ENCODE measurements at places on chromosomes 12 and 14.

- DNase-seq: no peak
These were observed 14.5 kb downstream of the PLEKHG3 start for GRCh38 chr14:64718762-64719161.

GRCh38 chr12:22122359-22122758 lies 76.3 kb downstream of the CMAS start:
- no peak for DNase-seq

DNA sequence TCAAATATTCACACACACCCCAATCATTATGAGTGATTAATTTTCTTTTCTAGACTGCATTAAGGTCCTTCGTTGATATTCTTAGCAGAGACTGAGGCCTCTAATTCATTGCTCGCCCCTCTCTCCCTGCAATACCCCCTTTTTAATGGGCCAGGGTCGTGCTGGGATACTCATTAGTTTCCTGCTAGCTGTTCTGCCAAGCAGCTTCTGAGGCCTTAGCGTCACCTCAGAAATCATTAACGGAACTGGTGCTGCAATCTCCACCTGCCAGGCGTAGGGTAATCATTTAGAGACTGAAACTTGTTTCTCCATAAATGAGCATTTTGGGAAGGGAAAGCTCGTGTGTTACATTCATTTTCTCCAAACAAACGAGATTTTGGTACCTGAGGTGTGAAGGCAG lies 1054.7 kb downstream of the GALC start:
- DNase-seq: no peak

DNA sequence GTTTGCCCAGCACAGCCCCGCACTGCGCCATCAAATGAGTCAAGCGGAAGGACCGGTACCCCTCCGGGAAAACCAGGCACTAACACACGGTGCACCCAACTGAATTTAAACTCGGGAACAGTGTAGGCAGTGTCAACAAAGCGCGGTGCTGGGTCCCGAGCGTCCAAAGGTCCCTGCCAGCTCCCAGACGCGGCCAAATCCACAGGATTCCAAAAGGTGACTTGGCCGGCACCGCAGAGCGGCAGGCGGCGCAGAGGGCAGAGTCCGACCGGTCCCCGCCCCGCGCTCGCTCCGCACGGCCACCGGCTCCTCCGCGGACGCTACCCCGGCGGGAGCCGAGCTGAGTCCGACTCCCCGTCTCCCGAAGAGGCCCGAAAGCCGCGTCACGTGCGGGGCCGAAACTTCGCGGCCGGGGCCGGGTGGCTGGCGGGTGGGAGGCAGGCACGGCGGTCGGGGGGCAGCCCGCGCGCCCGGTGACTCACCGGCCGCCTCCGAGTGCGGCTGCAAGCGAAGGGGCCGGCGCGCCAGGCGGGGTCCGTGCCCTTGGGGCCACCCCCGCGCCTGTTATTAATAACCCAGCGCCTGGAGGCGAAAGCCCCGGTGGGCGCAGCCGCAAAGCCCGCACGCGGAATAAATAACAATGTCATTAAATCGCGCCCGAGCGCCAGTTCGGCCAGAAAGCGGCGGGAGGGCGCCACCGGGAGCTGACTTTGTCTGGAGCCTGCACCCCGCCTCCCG lies 863 bp downstream of the DENND5B start:
- DNase-seq: peak; percentile 53

DNA sequence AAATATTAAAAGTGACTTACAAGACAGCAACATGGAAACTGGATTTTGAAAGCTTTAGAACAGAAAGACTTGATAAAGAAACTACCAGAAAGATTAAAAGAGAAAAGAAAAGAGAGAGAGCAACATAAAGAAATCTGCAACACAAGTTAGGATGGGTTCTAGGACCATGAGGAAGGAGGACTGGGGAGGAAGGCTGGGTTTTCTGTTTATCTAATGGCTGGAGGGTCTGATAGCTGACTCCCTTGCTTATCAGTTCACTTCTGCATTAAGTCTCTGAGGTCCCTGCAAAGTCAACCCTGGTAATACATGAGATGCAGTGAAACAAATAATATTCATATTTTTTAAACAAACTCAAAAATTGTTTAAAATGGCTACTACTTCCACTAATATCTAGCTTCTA lies 90.1 kb downstream of the RPAP3 start:
- DNase-seq: no peak

GRCh38 chr12:121515615-121516014 lies 65.2 kb downstream of the KDM2B start:
- DNase-seq: no peak

DNA sequence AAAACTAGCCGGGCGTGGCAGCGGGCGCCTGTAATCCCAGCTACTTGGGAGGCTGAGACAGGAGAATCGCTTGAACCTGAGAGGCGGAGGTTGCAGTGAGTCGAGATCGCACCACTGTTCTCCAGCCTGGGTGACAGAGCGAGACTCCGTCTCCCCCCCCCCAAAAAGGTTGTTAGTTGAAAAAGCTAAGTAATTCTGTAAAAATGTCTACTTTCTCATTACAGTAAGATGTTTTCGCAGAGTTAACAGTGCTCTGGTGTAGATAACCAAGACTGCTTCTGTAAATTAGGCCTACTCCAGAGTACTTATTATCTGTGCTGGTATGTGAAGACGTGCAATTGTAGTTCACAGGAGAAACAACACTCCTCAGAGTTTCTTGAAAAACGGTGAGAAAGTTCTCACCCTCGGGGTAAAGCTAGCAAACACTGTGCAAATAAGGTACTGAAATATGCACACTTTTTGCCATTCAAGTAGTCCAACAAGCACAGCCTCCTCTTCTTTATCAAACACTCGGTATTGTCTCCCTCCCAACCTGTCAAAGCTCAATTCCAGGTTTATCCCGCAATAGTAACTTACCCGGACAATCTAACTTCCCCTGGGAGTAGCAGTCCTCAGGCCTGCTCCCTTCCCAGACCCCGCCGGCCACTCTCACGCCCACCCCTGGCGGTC lies 974 bp downstream of the BTBD7 start:
- DNase-seq: no peak

- DNase-seq: no peak
These were observed 11.9 kb upstream of the TMEM119 start for GRCh38 chr12:108609537-108610335.

DNA sequence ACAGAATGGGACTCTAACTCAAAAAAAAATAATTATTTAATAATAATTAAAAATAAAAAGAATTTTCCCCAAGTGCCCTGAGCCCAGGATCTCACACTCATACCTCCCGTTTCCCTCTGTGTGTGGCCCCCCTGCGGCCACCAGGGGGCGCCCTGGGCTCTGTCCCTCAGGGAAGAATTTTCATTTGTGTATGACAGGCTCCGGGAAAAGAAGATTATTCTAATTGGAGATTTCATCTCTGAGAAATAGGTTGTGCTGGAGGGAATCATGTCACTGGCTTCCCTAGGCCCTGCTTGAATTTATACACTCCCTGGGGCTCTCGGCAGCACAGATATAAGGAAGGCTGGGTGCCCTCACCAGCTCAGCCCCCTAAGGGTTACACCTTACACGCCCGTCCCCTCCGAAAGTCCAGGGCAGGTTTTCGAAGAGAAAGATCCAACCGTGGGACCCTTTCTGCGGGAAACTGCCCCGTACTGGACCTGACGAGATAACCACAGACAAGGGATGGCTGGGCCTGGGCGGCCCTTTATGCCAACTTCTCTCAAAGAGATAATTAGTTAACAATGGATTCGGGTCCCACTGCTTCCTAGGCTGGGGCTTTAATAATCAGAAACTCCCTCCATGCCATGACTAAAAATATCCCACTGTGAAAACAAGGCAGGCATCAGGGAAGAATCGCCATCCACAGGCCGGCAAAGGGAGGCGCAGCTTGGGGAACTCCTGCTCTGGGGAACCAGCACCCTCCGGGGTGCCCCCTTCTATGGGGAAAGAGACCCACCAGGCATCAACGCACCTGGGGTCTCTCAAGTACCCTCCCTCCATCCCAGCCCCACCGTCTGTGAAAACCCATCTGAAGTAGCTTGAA lies 80.7 kb downstream of the KDM2B start:
- peak; percentile 68 for DNase-seq

GRCh38 chr14:29061702-29062101 lies 295.1 kb downstream of the FOXG1 start:
- no peak for DNase-seq

DNA sequence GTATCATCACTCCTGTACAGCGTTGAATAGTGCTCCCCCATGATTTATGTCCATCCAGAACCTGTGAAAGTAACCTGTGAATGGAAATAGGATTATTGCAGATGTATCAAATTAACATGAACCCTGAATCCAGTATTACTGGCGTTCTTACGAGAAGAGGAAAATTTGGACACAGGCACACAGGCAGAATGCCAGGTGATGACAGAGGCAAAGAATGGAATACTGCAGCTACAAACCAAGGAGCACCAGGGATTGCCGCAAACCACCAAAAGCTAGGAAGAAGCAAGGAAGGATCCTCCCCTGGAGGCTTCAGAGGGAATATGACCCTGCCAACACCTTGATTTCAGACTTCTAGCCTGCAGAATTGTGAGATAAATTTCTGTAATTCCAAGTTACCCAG lies 113.5 kb upstream of the EGLN3 start:
- no peak for DNase-seq

DNA sequence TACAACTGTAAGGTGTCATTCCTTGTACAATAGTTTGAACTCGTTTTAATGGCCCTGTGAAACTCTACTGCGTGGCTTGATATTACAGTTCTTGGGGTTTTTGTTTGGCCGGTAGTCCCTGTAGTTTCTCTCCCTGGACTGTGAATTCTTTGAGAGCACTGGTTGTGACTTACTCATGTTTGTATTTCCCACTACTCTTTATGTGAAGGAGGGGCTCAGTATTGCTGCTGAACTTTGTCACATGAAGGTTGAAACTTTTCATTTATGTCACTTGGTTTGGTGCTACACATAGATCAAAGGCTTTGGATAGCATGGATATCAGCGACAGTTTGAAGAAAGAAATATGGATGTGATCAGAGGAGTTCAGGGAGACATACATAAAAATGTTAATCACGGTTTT lies 1.5 kb upstream of the POU6F1 start:
- DNase-seq: no peak

- DNase-seq: peak; percentile 82
These were observed 24.4 kb upstream of the LRTM2 start for GRCh38 chr12:1795785-1796514.

DNA sequence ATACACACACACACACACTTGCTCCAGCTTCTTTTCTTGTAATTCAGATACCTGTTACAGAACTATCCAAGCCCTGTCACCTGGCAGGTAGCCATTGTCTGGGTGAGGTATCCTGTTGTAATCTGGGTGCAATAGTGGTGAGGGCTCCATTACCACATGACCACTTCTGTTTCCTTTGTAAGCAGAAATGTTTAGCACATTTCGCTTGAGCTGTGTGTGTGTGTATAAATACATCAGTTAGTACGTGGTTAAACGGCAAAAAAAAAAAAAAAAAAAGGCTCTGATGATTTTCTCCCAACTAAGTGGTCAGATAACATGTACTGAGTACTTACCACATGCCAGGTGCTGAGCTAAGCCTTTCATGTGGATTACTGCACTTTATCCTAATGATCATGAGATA lies 129.3 kb upstream of the SSTR1 start:
- no peak for DNase-seq

DNA sequence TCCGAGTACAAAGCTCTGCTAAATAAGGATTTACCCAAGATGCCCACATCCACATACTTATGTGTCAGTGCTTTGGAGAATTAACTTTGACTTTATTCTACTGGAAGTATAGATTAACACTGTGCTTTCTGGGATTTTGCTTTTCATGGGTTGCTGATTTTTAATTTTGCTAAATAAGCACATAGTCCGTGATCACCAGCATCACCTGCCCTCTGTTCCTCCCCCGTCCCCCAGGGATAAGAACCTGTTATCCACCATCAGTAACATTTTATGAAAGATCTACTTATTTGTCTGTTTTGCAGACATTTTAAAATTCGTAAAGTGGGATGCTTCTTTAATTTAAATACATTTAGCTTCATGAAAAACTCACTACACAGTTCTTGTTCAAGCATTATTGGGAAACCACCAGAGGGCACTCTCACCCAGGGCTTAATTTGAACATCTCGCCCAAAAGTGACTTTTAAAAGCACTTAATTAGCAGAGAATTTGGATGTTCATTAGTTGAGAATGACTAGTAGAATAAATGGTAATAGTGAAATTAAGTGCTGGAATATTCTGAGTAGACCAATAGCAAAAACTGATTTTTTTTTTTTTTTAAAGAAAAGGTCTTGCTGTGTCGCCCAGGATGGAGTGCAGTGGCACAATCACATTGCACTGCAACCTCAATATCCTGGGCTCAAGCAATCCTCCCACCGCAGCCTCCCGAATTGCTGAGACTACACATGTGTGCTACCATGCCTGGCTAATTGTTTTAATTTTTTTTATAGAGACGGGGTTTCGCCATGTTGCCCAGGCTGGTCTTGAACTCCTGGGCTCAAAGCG lies 35.7 kb downstream of the MRPL42 start:
- DNase-seq: peak; percentile 29
